ENCODE measurements at places on chromosomes 6 and 20.

DNA sequence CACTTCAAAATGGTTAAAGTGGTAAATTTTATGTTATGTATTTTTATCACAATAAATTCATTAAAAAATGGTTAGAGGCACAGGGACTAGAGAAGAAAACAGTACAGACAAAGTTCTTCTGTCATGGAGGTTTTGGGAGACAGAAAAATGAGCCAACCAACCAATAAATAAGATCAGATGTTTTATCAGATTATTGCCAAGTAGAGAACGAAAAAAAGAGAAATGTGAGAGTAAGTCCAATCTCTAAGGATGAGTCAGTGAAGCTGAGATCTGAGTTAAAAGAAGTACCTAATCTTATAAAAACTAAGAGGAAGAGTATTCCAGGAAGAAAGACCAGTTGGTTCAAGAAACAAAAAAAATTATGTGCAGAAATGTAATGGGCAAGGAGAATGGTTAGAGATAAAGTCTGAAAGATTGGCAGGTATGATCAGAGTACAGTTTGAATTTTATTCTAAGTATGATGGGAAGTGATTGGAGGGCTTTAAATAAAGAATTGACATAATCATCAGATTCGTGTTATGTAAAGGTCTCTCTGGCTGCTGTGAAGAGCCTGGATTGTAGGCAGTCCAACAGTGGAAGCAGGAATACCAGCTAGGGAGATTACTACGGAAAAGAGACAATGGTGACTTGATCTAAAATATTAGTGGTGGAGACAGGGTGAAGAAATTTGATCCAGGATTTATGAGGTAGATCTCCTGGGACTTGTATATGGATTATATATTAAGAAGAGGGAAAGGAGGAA is 79.6 kb downstream of the RCAN2 start:
- no peak for DNase-seq

DNA sequence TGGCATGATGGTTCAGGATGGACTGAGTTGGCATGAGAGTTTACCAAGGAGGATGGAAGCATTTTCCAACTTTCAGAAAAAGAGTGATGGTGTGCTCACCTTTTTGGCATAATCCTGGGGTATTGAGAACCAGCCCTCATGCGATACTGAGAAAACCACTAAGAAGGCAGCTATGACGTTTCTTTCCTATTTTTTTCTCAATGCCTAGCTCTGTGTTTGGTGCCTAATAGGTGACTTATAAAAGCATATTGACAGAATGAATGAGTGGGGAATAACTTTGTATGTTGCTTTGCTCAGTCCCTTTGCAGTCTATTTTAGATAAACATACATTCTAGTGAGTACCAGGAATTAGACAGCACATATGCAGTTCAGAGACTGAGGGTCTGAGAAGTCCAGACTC is 816.3 kb downstream of the DHX35 start:
- DNase-seq, result no peak

DNA sequence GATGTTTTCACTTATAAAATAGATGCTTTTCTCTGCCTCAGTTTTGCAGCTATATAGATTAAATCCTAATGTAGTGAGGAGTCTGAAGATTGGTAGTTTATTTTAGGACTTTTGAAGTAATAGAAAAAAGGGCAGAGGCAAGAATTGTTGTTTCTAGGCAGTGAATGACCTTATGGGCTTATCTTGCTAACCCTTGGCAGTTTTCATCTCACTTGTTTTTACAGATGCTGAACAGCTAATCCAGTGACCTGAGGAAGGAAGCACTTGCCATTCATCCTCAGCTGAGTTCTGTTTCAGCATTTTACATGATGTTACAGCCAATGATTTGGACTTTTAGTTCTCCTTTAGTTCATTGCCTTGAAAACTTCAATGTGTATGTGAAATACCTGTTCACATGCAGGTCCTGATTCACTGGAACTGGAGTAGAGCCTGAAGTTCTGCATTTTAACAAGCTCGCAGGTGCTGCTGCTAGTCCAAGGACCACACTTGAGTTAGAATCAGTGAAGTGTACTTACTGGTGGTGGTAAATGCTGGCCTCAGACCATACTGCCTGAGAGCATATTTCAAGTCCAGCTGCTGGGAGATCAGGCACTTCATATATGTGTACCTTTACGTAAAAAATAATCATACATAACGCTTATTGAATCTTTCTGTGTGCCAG is 86.9 kb downstream of the TULP4 start:
- DNase-seq, result no peak

GRCh38 chr20:31739550-31739977 is 474 bp downstream of the TPX2 start:
- no peak for DNase-seq

- DNase-seq, result no peak
Measured at GRCh38 chr6:155375801-155376200, 61.5 kb upstream of the TFB1M start.

GRCh38 chr20:21273755-21274386 is 29.3 kb upstream of the XRN2 start:
- no peak for DNase-seq

- no peak for DNase-seq
Measured at GRCh38 chr6:170280689-170281045, 10.2 kb downstream of the DLL1 start.
